ENCODE measurements at places on chromosomes 5 and 9.

DNA sequence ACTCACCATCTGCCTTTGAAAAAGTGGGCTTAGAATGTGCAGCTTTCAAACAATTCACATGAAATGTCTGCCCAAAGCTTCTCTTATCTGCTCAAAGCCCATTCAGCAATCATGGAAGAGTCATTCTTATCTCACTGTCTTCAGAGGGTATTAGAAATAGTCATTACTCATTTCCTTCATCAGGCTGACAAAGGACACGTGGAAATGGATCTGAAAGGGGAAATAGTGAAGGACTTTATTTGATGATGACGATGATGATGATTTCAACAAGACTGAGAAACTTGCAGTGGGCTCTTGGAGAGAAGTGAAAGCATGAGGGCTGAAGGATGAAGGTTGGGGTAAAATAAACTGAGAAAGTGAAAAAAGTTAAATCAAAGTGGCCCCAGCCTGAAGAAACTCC lies 194.3 kb downstream of the SMARCA2 start:
- DNase-seq, result no peak

GRCh38 chr5:170861917-170862766 lies at the start of gene RANBP17:
RANBP17 (plus strand) TSS chr5:170862018.
- DNase-seq, result no peak

- no peak for DNase-seq
These were observed 20.1 kb downstream of the CDK20 start for GRCh38 chr9:87954230-87954629.

- no peak for DNase-seq
These were observed 95.2 kb downstream of the C9orf50 start for GRCh38 chr9:129525656-129526196.

GRCh38 chr5:66742896-66743247 lies 146.7 kb downstream of the MAST4 start:
- no peak for DNase-seq

DNA sequence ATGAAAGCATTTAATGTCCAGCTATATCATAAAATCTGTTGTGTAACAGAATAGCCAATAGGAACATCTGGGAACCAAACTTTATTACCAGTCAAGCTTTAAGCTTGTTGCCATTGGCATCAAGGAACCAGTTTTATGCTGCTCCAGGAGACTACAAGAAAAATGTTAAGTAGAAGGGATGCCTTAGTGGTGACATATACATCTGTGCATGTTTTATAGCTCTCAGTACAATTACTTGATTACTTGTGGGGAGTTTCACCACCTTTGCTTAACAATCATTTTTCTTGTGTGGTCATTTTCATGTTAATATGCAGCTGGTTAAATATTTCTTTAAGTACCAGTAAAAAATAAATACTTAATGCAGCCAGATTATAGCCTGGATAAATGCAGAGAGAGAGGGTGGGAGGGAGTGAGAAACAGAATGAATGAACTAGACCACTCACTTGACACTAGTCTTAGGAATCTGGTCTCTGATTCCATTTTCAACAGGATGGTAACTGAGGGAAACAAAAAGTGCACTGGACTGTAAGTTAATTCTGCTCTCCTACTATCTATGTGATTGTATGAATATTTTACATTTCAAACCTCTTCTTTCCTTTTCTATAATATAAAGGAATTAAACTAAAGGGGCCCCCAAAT lies 35.7 kb upstream of the LURAP1L start:
- no peak for DNase-seq

GRCh38 chr9:120441426-120442307 lies 138.3 kb downstream of the CDK5RAP2 start:
- no peak for DNase-seq

DNA sequence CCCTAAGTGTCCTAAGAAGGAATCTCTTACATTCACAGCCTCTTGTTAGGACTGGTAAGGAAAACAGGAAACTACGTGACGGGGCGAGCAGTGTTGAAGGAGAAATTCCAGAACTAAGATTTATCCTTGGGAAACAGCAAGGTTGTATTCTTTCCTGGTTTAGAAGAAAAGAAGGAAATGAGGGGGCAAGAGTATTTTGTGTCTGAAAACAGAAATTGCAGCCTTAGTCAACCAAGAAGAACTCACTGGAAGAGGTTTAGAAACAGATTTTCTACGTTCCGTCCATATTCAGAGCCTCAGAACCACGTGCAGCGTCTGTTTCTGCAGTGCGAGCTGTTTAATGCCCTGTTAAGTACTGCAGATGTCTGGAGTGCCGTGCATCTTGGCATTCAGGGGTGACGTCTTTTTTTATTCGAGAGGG lies 75.2 kb downstream of the GOLPH3 start:
- DNase-seq, result no peak

DNA sequence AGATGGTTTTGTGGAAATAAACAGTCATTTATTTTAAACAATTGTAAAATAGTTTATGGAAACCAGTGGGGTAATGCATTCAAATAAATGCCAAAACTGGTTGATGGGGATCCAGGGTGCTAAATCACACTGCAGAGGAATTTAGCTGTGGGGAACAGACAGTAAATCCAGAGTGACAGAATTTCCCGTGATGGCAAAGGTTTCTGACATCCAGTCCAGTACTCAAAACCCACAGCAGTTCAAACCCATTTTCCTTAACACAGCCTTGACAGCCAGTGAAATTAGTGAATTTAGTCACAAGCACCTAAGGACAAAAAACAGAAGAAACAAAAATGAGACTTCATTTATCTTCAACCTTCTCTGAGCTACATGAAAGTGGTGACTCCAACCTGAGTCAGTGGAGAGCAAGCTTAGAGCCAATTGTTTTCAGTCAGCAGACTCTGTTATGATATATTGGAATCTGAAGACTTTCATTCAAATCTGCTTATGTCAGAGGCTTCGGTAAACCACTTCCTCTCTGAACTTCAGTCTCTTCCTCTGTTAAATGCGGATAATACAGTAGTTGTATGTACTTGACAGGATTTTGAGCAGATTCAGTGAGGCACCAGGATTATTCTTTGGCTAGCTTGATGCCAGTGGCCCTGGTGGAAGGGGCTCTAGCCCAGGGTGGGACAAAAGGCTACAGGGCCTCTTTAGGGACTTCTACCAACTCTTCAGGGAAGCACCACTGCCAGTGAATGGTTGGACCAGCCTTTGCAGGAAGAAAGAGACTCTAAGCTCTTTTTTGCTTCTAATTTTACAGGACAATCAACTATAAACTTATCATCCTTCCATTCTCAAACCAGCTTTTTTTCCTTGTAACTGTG lies 185.3 kb downstream of the MAPKAP1 start:
- DNase-seq, result no peak

DNA sequence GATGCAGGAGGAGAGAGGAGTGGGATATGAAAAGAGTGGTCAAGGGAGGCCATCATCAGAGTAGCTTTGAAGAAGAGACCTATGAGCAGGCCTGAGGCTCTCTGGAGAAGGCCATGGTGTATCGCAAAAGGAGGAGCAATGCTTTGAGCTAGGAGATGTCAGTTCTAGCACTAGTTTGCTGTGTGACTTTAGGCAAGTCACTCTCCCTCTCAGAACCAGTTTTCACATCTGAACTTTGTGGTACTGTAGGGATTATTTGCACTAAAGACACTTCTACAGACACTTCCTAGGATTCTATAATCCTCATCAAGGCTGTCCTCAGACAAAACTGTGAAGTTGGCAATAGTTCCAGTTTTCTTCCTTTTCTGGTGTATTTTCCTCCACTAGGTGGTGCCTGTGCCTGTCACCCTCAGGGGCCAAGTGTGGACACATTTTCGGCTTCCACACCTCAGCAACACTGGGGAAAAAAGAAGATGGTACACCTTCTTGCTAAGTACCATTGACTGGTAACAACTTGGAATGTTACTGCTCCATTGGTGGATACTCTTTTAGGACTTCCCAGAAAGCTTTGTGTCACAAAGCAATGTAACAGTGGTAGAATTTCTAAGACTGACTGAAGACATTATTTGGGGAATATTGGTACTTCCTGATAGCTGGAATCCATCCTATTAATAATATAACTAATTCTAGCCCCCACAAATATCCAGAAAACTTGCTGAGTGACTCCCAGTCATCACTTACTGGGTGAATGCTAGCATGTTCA lies 9.9 kb downstream of the PAPPA start:
- DNase-seq, result no peak

DNA sequence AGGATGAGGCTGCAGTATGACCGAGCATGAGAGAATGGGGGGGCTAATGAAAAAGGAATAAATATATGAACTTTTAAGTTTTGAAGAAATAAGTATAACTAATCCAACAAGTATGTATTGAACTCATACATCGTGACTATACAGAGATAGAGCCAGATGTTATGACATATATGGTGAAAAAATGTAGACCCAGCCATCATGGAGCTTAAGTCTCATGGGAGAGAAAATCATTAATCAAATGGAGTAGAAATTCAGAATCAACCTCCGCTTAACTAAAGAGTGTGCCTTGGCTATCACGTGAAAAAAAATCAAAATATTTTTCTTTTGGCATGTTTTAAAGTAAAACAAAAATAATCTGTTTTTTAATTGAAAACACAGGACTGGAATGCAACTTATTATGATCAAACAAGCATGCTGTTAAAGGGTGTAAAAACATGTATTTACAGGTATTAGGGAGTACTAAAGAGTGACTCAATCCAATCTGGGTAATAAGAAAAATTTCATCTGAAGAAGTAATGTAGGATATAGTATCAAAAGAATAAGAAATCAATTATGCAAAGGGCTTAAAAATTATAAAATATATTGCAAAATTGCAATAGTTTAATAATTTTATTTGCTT lies 868.5 kb upstream of the NUDT12 start:
- no peak for DNase-seq

GRCh38 chr5:67063055-67063454 lies 133.5 kb downstream of the CD180 start:
- no peak for DNase-seq

GRCh38 chr5:33794550-33795181 lies 97.1 kb downstream of the ADAMTS12 start:
- no peak for DNase-seq

GRCh38 chr5:40551496-40552491 lies 127.9 kb upstream of the PTGER4 start:
- no peak for DNase-seq

- no peak for DNase-seq
These were observed 255.2 kb downstream of the AOPEP start for GRCh38 chr9:94981723-94982090.

- no peak for DNase-seq
These were observed 839.9 kb downstream of the MAT2B start for GRCh38 chr5:164345173-164345849.

DNA sequence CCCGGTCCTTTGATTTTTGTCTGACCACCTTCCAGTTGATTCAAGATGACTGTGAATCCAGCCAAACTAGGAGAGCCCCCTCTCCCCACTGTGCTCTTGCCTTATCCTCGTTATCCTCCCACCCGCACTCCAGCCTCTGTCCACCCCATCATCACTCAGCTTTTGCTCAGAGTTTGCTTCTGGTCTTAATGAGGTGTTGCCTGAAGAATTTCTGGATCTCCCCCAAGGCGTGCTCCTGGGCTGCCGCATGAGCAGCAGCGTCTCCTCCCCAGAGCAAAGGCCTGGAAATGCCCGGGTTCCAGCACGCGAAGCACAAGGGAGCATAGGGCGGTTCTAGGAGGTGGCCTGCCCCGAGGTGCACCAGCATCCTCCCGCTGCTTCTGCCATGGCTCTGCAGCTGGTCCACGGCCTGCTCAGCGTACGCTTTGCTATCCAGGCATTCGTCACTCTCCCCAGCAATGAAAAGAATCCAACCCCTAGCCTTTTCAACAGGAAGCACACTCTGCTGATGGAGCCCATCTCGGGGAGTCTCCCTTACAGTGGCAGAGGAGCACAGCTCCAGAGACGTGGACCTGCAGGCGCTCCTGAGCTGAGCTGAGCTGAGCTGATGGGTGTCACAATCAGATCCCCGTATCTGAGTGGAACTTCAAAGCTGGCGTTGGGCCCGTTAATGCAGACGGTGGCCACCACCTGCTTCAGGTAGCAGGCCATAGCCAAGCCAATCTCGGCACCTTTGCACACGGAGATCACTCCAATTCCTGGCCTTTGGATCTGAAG lies 50.7 kb downstream of the BAAT start:
- DNase-seq, result no peak

- DNase-seq, result no peak
These were observed 2.6 kb upstream of the BOD1 start for GRCh38 chr5:173618927-173619519.

DNA sequence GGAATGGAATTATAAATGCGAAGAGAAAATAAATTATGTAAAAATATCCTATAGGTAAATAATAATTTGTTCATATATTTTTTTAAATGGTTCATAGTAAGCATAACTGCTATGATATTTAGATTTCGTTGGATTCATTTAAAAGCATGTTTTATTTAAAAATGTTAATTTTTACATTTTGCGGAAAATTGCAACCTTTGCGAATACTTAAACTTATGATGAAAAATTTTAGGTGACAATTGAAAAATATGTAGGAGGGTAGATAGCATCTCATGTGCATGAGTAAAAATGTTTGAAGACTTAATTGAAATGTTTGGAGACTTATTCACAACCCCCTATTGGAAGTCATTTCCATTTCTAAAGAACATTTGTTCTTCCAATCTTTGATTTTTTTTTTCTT lies 4.1 kb upstream of the FEM1C start:
- no peak for DNase-seq

GRCh38 chr5:132235340-132235739 lies 7.7 kb upstream of the P4HA2 start:
- DNase-seq, result no peak

DNA sequence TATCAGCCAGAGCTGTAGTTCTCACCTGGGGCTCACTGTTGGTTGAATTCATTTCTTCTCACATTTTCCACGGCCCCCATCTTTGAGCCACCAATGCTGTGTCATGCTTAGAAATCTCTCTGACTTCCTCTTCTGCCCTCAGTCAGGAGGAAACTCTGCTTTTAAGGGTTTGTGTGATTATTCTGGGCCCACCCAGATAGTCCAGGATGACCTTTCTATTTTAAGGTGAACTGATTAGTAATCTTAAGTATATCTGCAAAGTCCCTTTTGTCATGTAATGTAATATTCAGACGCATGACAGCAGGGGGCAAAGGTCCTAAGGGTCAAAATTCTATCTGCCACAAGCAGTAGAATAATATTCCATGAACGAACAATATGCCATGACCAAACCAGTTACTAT lies 88.4 kb downstream of the AK8 start:
- no peak for DNase-seq

DNA sequence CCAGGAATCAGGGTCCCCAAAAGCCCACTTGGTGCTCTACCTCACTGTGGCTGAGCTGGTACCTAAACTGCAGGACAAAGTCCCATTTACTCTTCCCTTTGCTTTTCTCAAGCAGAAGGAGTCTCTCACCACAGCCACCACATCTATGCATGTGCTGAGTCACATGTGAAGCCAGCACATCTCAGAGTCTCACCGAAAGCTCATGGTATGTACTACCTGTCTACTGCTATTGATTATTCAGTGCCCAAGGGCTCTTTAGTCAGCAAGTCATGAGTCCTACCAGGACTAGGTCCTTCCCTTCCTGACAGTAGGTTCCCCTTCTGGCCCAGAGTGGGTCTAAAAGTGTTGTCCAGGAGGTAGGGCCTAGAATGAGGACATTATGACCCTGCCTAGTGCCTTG lies 130.7 kb upstream of the NTRK2 start:
- no peak for DNase-seq

DNA sequence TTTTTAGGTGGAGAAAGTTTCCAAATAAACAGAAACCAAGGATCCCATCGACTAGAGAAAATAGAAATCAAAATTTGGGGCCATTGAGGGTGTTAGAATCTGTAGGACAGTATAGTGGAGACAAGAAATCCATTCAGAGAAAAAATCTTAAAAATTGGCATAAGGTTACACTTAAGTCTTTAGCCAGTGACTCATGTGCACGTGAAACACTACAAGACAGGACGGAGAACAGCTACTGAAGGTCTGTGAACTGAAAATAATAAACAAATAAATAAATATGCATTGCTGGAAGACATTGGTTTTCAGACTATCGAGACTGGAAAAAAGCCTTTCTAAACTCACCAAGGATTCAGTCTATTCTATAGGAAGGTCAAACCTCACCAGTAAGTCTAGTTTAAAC lies 1955.5 kb downstream of the MAT2B start:
- no peak for DNase-seq

All from stimulated activated CD4-positive, alpha-beta T cell treated with anti-CD3 and anti-CD28 coated beads, Interleukin-1b, Interleukin-23, amount 100 ng/mL, for 1 hour (primary cell).